Mesenchymal stem cell (in vitro differentiated cells and primary cell): ENCODE measurements at places on chromosomes 7 and 10.

DNA sequence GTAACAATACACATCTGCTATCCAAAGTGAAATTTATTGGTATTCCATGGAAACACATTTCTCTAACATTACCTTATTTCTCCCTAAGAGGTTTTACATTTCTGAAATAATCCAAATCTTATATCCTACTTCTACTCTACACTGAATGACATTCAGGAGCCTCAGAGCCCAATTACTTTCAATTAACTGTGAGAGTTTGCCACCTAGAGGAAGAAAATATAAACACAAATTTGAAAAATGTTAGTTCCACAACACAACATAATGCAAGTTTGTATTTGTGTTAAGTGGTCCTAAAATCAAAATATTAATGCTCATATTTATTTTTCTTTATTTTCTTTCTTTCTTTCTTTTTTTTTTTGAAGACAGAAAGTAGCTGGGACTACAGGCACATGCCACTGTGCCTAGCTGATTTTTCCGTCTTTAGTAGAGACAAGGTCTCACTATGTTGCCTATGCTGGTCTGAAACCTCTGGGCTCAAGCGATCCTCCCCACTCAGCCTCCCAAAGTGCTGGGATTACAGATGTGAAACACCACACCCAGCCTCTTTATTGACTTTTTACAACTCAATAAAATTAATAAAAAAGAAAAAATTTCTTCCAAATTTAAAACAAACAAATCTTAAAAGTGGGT is 46.0 kb downstream of the ATAD1 start:
- H3K36me3 ChIP-seq = peaks cover 12% of the 10 kb centered on the region
- H3K27ac ChIP-seq = no peak overlapping the region
- H3K4me1 ChIP-seq = peaks cover 9% of the 10 kb centered on the region
- H3K4me3 ChIP-seq = no peak overlapping the region

GRCh38 chr10:107213861-107214260 is 49.4 kb upstream of the SORCS1 start:
- no peak overlapping the region for H3K4me3 ChIP-seq
- no peak for DNase-seq
- no peaks in the 10 kb centered on the region for H3K36me3 ChIP-seq

GRCh38 chr10:72355214-72355555 is 466 bp upstream of the DNAJB12 start:
- peaks cover 18% of the 10 kb centered on the region for H3K36me3 ChIP-seq
- DNase-seq = no peak
- H3K4me3 ChIP-seq = peak overlapping the region; percentile 20
- H3K27ac ChIP-seq = peak overlapping the region; percentile 69

DNA sequence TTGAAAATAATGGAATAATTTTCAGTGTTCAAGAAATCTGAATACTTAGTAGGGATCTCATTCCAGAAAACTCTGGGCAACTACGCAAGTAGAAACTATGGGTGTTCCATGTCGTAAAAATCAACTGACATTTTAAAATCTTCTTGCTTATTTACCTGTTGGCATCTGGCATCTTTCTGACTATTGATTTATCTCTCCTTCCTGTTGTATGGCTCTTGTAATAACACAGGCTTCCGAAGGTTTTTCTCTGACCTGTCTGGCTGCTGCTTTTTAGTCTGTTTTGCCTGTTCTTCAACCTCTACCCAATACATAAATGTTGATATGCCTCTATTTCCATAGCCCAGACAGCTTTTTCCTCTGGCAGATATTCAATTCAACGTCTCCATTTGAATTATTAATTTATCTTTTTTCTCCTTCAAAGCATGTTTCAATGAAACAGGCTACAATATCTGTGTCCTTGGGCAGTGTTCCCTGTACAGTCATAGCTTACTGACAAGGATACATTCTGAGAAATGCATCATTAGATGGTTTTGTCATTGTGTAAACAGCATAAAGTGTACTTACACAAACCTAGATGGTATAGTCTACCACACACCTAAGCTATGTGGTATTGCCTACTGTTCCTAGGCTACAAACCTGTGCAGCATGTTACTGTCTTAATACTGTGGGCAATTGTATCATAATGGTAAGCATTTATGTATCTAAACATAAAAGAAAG is 105.9 kb upstream of the ETV1 start:
- no peak for DNase-seq
- H3K27me3 ChIP-seq = no peaks in the 10 kb centered on the region
- no peak overlapping the region for H3K27ac ChIP-seq
- H3K4me1 ChIP-seq = no peaks in the 10 kb centered on the region

- no peak overlapping the region for H3K4me3 ChIP-seq
- no peak for DNase-seq
- no peaks in the 10 kb centered on the region for H3K36me3 ChIP-seq
- H3K27me3 ChIP-seq = no peaks in the 10 kb centered on the region
- no peak overlapping the region for H3K27ac ChIP-seq
Observed at GRCh38 chr10:82068501-82068900, 193.5 kb downstream of the NRG3 start.

DNA sequence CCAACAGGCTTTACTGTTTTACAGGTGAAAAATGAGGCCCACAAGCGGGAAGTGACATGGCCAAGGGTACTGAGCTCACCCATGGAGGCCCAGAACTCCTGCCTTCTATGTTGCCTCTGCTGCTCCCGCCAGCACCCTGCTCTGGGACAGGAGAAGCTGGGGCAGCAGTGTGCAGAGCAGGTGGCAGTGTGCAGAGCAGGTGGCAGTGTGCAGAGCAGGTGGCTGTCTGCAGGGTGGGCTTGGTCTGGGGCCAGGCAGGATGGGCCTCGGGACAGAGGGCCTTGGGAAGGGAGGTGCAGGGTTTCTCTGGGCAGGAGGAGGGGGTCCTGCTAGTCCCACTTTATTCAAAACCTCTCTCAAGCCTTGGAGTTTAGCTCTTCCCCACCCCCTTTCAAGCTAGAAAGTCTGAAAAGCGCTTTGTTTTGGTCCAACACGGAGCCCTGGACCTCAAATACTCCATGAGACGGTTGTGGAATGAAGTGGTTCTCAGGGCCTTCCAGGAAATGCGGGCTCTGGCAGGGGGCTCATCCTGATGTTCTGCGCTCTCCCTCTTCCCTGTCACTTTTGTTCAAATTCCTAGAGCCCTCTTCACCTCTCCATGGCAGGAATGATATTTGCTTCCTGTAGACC is 26.8 kb downstream of the TSPAN15 start:
- H3K27ac ChIP-seq = no peak overlapping the region
- H3K4me1 ChIP-seq = peaks cover 13% of the 10 kb centered on the region
- H3K4me3 ChIP-seq = no peak overlapping the region
- H3K27me3 ChIP-seq = peaks cover 9% of the 10 kb centered on the region
- H3K36me3 ChIP-seq = no peaks in the 10 kb centered on the region

GRCh38 chr7:31373337-31374289 is 33.1 kb upstream of the NEUROD6 start:
- peak; percentile 46 for DNase-seq
- no peaks in the 10 kb centered on the region for H3K36me3 ChIP-seq
- no peak overlapping the region for H3K27ac ChIP-seq
- H3K4me1 ChIP-seq = no peaks in the 10 kb centered on the region
- peaks cover 4% of the 10 kb centered on the region for H3K27me3 ChIP-seq

- H3K27me3 ChIP-seq = no peaks in the 10 kb centered on the region
- H3K36me3 ChIP-seq = no peaks in the 10 kb centered on the region
- no peak for DNase-seq
- no peaks in the 10 kb centered on the region for H3K4me1 ChIP-seq
- no peak overlapping the region for H3K27ac ChIP-seq
Observed at GRCh38 chr10:7377614-7378248, 33.1 kb downstream of the SFMBT2 start.
